ENCODE measurements at places on chromosomes 2 and 18.

GRCh38 chr2:107743274-107743673 is 83.4 kb upstream of the RGPD4 start:
- DNase-seq, result no peak

- DNase-seq, result no peak
Observed at GRCh38 chr2:225140723-225141122, 98.5 kb upstream of the DOCK10 start.

DNA sequence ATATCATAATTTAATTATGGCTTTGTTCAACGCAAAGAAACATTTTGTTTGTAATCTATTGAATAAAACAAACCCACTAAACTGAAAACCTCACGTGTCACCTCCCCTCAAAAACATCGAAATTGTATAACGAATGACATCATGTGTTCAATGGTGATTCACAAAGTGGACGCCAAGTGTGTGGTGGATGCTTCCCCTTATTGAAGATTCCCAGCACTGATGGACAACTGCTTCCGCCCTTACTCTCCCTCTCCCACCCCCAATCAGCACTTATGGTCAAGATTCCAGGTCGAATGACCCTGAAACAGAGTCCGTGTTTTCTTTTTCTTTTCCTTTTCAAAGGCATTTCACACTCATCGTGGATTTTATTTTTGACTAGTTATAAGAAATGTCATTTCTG is 383.0 kb upstream of the SMIM21 start:
- DNase-seq, result no peak

DNA sequence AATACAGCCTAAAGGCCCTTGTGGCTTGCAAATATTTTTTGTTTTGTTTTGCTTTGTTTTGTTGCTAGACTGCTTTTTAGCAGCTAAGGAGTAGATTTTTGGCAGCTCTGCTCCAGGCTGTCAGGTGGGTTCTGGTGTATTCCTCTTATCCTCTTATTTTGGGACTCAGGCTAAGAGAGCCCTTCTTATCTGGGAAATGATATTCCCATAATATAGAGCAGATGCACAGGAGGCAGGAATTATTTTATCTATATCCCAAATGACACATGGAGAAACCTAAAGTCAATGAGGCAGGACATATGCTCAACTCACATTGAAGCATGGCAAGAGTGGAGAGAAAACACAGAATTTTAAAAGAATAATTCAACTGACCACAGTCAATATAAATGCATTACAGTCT is 369.6 kb downstream of the RIT2 start:
- DNase-seq, result no peak

- no peak for DNase-seq
Observed at GRCh38 chr18:28125051-28125450, 51.9 kb downstream of the CDH2 start.
